ENCODE measurements at places on chromosomes 2 and 18.
A peak's percentile ranks its signal among the peaks of the same experiment; 100 is the strongest.

DNA sequence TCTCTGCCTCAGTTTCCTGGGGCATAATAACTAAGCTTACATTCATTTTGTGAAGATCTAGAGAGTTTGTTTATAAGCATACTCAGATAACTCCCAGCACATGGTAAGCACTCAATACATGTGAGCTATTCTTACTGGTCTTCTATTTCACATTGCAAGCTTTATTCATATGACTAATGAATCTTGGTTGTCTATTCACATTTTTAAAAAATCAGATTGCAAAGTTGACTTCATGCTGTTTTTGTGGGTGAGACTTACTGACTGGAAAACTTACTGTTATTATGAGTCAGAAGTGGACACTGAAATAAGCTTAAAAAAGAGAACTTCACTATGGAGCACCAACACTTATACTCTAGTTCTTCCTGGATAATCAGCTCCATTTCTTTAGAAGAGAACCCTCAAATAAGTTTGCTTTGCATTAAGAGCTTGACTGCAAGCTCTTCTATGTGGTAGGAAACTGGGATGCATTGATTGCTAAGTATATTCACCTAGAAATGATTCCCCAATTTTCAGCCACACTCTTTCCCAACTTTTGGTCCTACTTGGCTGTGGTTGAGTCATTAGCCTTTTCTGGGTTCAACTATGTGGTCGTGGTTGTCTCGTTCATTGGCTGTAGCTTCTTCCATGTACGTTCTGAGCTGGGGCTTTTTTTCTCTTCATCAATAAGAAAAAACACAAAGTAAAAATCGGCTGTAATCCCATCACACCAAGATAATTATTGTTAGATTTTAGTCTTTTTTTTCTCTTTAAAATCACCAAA is 29.5 kb upstream of the RBMS1 start:
- DNase-seq = no peak

DNA sequence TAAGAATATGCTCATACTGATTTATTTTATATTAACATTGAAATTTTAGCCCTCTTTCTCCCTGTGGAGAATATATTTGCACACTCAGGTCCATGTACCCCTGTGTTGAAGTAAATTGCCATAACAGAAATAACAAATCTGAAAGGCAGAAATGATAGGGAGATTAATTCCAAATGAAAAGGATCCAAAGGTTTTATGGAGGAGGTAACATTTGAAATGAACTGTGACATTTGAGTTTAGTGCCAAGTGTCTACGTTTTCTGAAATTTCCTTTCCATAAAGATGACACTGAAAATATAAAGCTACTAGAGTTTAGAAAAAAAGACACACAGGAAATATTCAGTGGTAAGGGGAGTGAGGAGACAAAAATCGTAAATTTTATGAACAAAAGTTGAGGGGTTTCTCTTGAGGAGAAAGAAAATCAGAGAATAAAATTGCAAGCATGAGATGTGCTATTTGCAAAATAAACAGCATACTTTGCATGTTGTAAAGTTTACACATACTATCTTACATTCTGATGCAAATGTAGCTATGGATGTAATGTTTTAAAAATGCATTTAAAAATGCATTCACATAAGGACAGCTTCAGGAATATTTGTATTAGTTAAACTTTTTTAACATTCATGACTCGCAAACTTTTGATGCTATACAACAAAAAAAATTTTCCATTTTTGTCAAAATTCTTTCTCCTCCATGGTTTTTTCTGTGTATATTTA is 69.5 kb downstream of the BAZ2B start:
- DNase-seq = no peak

- DNase-seq = no peak
Measured at GRCh38 chr2:225120186-225120585, 77.9 kb upstream of the DOCK10 start.

GRCh38 chr2:127090281-127091120 is 16.5 kb downstream of the BIN1 start:
- no peak for DNase-seq

GRCh38 chr18:45251236-45251635 is 364.0 kb upstream of the SLC14A2 start:
- no peak for DNase-seq

DNA sequence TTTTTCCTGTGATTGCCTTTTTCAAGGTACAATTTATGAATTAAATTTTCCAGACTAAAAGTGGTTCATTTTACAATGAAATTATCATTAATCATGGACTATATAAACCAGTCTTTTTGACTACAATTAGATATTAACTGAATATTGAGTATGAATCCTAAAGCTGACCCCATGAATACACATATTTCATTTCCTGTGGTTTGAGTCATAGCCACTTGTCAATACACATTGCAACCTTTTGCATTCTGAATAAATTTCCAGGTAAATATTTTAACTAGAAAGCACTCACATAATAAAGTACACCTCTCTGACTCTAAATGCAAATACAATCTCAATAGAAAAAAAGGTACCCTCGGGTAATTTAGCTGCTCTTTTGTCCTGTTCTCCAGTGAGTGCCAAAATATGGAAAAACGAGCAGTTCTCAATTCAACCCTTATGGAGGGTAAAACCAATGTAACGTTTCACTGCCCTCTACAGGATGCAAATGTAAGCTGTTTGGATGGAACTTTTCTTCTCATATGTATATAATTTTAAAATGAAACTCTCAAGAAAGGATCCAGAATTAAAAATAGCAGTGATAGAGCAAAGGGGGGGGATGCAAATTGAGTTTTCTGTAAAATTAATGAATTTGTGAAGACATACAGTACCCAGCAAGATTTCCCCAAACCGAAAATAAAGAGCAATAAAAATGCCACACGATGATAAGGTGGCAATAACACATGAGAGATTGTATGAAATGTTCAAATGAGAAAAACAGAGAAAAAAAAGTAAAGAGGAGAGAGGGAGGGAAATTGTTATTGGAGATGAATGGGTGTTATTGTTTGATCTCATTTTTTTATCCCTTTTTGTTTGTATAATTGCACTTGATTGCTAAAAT is 1795.7 kb upstream of the PIK3C3 start:
- no peak for DNase-seq

DNA sequence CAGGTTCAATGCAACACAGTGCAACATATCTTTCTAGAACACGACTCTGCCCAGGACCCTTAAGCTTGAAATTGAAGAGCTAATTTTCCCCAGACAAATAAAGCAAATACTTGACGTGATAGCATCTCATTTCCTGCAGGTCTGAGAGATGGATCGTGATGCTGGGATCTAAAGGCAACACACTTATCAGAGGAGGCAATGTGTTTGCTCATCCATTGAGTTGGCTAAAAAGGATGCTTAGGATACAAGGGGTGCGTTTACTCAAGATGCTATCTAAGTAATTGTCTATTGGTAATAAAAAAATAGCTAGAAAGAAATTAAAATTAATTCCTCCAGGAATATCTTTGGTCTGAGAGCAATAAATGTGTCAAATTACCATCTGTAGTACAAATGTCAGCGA is 129.0 kb downstream of the SOCS6 start:
- no peak for DNase-seq

- DNase-seq = no peak
Measured at GRCh38 chr2:54940723-54941122, 109.5 kb downstream of the RTN4 start.

GRCh38 chr2:62343636-62344337 is 147.9 kb downstream of the B3GNT2 start:
- DNase-seq = no peak

GRCh38 chr2:239495791-239496233 is 95.0 kb upstream of the HDAC4 start:
- no peak for DNase-seq

DNA sequence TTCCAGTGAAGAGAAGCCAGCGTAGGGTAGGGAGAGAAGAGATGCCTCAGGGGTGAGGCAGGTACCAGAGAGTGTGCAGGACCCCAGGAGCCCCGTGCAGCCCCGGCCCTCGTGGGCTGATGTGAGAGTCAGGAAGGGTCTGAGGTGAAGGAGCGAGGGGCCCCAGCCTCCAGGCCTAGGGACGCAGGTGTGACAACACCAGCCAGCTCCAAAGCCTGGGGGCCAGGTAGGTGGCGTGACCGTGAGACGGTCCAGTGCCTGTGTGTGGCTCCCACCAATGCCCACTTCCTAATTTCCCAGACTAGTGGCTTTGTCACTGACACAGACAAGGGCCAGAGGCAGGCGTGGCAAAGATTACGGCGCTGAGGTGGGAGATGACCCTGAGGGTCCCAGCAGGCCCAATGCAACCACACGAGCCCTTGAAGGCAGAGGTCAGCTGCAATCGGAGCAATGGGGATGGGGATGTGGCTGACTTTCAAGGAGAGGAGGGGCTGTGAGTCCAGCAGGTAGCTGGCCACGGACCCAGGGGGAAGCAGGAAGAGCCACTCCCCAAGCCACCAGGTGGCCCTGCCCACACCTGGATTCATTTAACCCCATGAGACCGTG is 86.0 kb upstream of the SNTG2 start:
- no peak for DNase-seq

GRCh38 chr2:135009339-135009738 is 37.9 kb downstream of the MAP3K19 start:
- DNase-seq = no peak

- DNase-seq = no peak
Measured at GRCh38 chr2:112000399-112001135, 54.5 kb upstream of the TMEM87B start.

DNA sequence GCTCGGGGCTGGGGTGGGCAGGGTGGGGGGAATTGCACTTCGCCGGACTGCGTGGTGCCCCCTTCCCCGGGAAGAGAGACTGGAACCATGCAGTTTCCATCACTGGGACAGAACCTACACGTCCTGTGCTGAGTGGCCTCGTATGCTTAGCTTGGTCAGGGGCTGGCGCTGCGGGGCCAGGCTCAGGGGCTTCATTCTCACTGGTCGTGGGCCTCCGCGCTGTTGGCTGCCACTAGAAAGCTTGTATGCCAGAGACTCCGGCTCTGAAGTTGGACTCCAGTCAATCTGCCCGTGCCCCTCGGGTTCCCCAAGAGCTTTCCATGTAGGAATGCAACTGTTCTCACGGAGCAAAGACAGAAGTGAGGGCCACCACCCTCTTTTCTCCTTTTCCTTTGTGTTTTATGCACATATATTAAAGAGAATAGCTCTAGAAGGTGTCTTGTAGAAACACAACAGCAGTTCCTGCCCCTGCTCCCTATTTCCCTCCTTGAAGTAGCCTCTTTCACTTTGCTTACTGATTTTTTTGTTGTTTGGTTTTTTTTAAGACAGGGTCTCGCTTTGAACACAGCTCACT is 64.0 kb upstream of the YWHAQ start:
- no peak for DNase-seq

- DNase-seq = no peak
Measured at GRCh38 chr2:72827966-72828646, 2.3 kb upstream of the EXOC6B start.

- no peak for DNase-seq
Measured at GRCh38 chr2:101972621-101973434, 18.9 kb upstream of the IL1R2 start.

GRCh38 chr2:128736689-128737545 is 418.2 kb upstream of the HS6ST1 start:
- DNase-seq = peak; percentile 75
